Stimulated activated CD4-positive, alpha-beta T cell treated with anti-CD3 and anti-CD28 coated beads, Interleukin-4, amount 100 ng/mL, for 24 hours (primary cell): ENCODE measurements at places on chromosomes 5 and 9.

- DNase-seq: peak; percentile 34
These were observed 757 bp downstream of the FXN start for GRCh38 chr9:69036309-69036708.

DNA sequence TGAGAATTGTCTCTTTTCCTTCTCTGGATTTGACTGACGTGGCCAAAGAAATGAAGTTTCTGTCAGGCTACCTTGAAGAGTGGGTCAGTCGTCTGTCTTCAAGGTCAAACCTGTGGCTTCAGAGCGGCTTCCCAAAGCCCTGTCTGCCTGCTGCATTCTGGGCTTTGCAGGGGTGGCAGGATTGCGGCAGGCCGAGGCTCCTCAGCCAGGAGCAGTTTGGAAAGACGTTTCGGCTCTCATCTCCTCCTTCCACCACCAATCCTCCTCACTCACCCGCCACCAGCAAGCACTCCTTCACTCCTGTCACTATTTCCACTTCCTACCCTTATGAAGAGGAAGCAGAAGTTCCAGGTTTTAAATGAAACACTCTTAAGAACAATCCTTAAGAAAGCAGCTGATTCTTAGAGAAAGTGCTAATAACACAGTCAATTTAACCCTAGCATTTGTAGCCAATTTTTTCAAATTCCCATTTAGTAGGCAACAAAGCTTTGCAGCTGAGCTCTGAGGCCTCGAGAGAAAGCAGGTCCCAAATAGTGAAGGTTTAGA is 351.7 kb downstream of the ZNF608 start:
- no peak for DNase-seq

DNA sequence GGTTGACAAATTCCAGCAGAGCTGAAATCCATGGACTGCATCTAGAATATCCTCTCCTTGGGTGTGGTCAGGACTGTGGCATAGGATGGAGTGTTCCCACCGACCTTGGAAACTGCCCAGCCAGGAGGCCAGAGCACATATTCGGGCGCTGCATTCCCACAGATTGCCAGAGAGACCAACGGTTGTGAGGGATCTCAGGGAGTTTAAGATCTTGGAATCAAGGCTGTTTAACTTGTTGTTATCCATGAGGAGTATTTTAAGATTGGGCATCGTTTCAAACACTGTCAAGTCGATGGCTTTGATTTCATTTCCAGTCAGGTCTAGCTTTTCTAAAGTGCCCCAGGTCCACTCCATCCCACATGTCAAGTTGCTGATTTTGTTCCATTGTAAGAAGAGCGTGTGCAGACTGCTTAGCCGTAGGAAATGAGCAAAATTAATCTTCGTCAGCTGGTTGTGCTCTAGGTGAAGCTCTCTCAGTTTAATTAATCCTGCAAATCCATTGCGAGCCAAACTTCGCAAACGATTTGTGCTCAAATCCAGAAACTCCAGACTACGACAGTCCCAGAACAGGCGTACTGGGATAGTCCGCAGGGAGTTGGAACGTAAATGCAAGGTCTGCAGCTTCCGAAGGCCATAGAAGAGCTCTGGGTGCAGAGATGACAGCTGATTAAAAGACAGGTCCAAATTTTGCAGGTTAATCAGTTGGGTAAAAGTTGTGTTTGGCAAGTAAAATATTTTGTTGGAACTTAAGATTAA is 1.5 kb downstream of the LRRTM2 start:
- DNase-seq: no peak

- DNase-seq: no peak
These were observed 315.0 kb upstream of the TLE4 start for GRCh38 chr9:79256691-79257213.

DNA sequence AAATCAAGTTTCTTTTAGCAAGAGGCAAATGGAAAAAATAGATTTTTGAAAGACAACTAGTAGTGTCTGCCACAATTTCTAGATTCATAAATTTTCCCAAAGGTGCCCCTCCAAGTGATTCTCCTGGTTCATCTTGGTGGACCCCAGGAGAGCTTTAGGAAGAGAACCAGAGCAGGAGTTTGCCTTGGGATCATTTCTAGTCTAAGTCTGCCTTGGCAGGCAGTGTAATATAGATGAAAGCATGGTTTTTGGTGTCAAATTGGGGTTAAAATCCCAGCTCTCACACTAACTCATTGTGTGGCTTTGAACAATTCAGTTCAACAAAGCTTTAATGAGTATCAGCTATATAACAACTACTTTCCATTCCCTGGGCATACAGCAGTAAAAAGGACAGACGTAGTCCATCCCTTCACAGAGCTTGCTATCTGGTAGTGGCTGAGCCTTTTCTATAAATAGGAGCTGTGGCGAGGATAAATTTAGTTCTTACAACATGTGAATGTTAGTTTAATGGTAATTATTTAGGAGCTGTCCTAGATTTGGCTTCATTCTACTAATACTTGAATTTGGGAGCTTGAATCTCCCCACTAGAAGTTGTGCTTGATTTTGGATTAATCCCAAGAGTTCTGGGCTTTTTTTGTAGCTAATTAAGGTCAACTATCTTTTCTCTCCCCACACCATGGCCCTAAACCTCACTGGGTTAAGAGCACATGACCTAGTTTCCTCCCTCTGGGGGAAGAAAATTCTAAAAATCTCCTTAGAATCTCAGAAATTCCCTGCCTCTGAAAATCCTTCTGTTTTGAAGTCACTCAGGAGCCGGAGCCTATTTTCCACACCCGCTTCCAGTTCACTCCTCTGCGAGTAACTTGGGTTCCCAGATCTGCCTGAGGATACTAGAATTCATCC is 197.8 kb downstream of the PCSK1 start:
- no peak for DNase-seq
